CD4-positive, alpha-beta T cell treated with Interleukin-15 for 4 hours (primary cell): ENCODE measurements at places on chromosomes 6 and 20.
A peak's percentile ranks its signal among the peaks of the same experiment; 100 is the strongest.

GRCh38 chr6:90271831-90272230 lies 24.8 kb downstream of the BACH2 start:
- no peak for DNase-seq

GRCh38 chr6:93581371-93581770 lies 162.0 kb upstream of the EPHA7 start:
- no peak for DNase-seq

- DNase-seq = no peak
Measured at GRCh38 chr6:151071295-151071694, 168.5 kb upstream of the AKAP12 start.

DNA sequence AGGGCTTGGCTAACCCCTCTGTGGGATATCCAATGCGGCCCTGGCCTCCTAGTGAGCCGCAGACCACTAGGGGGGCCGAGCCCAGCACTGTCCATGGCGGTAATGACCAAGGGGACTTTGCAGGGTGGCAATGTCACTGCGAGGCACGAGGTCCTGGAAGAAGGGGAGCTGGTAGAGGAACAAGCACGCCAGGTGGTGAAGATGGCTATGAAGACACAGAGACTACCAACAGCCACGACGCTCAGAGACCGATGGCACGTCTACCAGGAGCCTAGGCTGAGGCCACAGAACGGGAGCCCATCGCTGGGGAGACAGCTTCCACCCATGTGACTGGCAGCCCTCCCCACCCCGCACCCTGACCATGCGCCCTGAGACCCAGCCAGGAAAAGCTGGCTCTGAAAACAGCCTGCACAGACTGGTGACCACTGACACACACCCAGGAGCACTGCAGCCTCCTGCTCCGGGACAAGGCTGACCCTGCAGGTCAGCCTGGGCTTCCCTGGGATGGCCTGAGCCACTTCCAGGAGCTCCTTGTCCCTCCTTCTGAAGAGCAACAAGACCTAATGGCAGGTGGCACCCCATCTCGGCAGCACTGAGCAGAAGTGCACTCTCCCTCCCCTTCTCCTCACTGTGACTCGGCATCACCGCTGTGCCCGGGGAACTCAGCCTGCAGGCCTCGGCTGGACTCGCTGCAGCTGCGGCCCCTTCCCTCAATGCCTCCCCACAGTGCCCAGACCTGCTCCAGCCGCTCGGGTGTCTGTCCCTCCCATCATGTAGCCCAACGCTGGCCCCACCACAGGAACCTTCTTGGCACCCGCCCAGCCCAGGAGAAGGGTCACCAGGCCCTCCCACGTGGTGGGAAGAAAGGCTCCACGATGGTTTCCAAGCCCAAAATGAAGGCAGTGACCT lies 56.9 kb downstream of the GNAS-AS1 start:
- DNase-seq = no peak

GRCh38 chr20:384723-385122 lies 4.2 kb downstream of the TRIB3 start:
- DNase-seq = no peak

DNA sequence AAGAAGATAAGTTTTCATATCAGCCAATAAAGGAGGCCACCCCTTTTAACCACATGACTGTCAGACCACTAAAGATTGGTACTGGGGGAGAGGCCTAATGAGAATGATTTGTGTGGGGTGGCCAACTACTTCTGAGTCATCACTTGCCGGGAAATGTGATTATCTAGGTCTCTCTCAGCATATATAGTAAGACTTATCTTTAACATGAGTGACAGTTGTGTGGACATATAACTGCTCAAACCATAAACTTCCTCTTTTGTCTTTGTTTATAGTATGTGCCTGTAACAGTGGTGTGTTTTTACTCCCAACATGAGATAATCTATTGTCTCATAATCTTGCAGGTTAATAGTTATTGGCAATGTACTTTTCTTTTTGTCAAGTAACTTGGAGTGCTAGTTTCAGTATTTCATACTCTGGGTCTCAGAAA lies 312.4 kb downstream of the CDKAL1 start:
- no peak for DNase-seq

DNA sequence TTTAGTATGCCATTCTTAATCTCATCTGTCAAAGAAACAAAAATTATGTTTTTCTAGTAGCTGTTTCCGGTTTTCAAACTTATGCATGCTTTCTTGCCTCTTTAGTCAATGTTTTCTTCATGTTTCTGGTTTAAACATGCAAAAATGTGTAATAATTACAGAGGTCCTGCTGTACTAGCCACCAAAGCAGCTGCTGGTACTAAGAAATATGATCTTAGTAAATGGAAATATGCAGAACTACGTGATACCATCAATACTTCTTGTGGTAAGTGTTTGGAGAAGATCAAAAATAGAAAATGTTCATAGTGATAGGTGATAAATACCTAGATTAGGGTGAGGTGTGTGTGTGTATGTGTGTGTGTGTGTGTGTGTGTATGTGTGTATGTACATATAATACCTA lies 158.4 kb downstream of the MYO6 start:
- DNase-seq = no peak

DNA sequence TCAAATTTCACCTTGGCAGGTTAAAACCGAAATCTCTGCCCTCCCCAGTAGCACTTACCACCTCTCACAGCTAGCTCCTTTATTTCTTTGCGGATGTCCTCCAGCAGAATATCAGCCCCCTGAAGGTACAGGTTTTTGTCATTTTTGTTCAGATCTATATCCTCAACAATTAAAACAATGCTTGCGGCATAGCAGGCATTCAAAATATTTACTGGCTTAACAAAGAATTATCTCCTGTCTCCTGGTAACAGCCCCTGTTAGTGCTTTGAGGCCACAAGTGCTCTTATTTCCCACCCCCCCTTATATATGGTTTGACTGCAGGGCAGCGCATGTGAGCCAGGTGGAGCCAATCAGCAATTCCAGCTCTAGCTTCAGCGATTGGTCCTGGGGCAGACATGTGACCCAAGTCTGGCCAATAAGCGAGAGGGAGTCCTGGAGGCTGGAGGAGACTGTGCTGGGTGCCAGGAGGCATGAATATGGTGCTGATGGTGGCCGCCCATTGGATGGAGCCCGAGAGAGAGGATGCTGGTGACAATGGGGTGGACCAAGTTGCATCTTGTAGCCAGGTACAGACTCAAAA lies 21.0 kb downstream of the SULF2 start:
- DNase-seq = no peak

- DNase-seq = no peak
Measured at GRCh38 chr6:47352194-47352920, 42.7 kb upstream of the TNFRSF21 start.

DNA sequence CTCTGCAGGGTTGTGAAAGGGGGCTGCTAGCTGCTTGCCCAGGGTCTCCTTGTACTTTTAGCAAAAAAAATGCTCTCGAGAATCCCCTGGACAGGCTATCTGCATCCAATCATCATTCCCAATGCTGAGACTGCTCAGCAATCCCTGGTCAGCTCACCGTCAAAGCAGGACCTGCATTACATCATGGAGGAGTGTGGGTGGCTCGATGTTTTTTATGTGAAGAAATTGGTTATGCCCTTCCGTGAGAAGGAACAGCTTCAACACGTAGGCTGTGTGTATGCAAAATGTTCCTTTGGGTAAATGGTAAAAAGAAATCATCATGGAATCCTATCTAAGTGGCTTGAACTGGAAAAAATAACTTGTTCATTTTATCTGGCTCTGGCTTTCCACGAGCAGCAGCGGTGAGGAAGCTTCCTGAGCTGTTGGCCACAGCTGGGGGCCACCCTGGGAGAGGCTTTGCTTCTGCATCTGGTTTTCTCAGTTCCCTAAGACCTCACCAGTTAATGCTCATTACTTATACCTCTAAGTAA lies 111.4 kb downstream of the FYN start:
- DNase-seq = no peak

GRCh38 chr6:125640441-125641150 lies 108.8 kb upstream of the HEY2 start:
- no peak for DNase-seq

GRCh38 chr6:47180633-47181032 lies 129.1 kb downstream of the TNFRSF21 start:
- DNase-seq = no peak

GRCh38 chr6:100538086-100538485 lies 73.4 kb upstream of the SIM1 start:
- DNase-seq = no peak

GRCh38 chr6:44702292-44702691 lies 314.8 kb downstream of the CDC5L start:
- DNase-seq = no peak

DNA sequence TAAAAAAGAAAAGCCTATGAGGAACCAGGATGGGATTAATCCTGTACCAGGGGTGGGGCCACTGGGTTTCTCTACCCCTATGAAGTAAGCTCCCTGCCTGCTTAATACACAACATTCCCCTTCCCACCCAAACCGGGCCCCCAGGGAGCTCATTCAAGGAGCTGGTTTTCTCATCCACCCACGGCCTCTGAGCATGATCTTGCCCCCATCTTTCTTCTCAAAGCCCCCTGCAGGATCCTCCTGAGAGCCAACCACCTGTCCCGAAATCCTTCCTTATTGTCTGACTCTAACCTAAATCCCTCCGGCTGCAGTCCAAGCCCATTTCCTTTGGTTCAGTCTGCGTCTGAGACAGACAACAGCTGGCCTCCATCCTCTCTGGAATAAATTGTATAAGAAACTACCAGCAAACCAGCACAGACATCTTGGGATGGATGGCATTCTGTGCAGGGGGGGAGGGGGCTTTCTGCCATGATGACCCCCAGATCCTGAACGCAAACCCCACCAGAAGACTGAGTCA lies 21.0 kb downstream of the KCNK5 start:
- DNase-seq = no peak

DNA sequence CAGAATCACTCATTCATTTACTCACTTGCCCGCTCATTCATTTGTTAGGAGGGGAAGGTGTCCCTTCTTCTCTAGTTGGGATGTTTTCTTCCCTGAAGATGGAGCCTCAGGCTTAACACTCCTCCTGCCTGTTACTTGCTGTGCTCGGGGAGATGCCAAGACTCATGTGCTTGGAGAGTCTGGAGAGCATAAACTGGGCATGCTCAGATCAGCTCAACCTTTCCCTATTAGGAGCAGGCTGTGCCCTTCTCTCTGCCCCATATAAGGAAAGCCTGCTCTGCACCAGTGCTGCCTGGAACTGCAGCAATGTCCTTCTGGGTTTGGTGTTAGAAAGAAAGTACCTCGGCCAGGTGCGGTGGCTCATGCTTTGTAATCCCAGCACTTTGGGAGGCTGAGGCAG lies 18.0 kb upstream of the UBE2V1 start:
- no peak for DNase-seq

- DNase-seq = no peak
Measured at GRCh38 chr6:78916411-78916810, 49.1 kb downstream of the IRAK1BP1 start.

- no peak for DNase-seq
Measured at GRCh38 chr20:33408716-33409654, 7.7 kb upstream of the CDK5RAP1 start.

GRCh38 chr20:19620446-19620845 lies 137.6 kb upstream of the RIN2 start:
- no peak for DNase-seq

DNA sequence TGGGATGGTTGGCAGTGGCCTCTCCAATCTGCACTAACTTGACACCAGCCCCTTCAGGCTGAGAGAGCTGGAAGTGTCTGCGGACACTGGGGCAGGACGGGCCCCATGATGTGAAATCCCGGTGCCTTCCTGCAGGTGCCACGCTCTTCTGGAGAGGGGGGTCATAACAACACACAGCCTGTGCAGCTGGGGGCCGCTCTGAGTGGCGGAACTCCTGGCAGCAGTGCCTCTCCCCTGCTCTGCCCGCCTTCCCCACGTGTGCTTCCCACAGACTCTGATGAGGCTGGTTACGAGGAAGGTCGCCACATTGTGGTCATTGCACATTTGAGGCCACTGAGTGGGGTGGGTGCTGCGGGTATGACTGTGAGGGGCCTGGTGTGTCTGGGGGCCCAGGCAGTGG lies 145.2 kb downstream of the DTNBP1 start:
- no peak for DNase-seq

- DNase-seq = no peak
Measured at GRCh38 chr6:132511831-132512220, 1.1 kb downstream of the STX7 start.

- no peak for DNase-seq
Measured at GRCh38 chr20:18747090-18747489, 66.5 kb upstream of the SCP2D1 start.

- no peak for DNase-seq
Measured at GRCh38 chr6:6750594-6751265, 162.2 kb downstream of the LY86 start.

GRCh38 chr20:59469267-59470252 lies 134.8 kb upstream of the PHACTR3 start:
- DNase-seq = no peak

GRCh38 chr6:82076916-82077315 lies 170.6 kb downstream of the IBTK start:
- DNase-seq = no peak

DNA sequence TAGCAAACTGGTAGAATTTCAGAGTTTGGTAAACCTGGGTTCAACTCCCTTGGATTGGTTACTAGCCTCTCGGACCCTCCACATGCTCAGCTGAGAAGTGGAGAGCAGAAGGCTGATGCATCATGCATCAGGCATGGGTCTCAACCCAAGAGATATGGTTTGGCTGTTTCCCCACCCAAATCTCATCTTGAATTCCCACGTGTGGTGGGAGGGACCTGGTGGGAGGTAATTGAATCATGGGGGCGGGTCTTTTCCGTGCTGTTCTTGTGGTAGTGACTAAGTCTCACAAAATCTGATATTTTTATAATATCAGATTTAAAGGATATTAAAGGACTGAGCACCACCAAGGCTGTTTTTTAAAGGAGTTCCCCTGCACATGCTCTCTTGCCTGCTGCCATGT lies 75.1 kb downstream of the PPP1R3G start:
- DNase-seq = no peak

DNA sequence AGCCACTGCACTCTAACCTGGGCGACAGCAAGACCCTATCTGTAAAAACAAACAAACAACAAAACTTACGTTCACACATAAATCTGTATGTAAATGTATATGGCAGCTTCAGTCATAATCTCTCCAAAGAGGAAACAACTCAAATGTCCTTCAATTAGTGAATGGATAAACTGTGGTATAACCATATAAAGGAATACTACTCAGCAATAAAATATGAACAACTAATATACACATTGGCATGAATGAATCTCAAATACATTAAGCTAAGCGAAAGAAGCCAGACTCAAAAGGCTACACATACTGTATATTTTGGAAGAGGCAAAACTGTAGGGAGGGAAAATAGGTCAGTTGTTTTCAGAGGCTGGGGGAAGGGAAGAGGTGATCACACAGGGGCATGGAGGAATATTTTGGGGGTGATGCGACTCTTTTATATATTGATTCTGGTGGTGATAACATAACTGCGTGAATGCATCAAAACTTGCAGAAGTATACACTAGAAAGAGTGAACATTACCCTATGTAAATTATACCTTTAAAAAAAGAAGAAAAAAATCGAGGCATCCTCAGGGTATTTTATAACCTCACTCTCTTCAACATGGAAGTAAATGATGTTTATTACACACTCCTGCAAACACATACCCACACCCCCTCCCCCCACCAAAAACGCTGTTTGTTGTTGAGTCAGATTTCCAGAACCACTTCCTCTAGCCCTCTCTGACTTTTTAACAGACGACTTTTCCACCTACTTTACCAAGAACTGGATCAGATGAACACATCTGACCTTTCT lies 115.2 kb upstream of the RNF24 start:
- DNase-seq = peak; percentile 31
